ENCODE measurements at places on chromosomes 3 and 15.

- DNase-seq: no peak
Observed at GRCh38 chr3:123262868-123263267, 61.1 kb downstream of the SEC22A start.

DNA sequence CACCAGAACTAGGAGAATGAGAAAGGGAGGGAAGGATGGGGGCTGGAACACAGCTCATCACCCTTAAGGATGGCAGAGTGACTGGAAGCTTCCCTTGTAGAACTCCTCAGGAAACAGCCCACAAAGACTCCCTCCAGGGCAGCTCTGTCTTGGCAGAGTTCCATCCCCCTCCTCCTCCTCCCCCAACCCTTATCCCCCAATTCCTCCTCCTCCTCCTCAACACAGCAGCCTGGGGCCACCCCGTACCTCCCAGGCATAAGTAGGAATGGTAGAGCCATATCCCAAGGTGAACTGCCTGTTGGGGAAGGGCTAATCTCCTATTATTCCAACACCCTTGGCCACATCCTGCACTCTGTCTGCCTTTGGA, 38.8 kb downstream of the ADCY5 start:
- no peak for DNase-seq

GRCh38 chr3:144624656-144625055, 653.0 kb downstream of the DIPK2A start:
- no peak for DNase-seq

- no peak for DNase-seq
Observed at GRCh38 chr15:83954506-83954905, 281.1 kb upstream of the GOLGA6L4 start.

DNA sequence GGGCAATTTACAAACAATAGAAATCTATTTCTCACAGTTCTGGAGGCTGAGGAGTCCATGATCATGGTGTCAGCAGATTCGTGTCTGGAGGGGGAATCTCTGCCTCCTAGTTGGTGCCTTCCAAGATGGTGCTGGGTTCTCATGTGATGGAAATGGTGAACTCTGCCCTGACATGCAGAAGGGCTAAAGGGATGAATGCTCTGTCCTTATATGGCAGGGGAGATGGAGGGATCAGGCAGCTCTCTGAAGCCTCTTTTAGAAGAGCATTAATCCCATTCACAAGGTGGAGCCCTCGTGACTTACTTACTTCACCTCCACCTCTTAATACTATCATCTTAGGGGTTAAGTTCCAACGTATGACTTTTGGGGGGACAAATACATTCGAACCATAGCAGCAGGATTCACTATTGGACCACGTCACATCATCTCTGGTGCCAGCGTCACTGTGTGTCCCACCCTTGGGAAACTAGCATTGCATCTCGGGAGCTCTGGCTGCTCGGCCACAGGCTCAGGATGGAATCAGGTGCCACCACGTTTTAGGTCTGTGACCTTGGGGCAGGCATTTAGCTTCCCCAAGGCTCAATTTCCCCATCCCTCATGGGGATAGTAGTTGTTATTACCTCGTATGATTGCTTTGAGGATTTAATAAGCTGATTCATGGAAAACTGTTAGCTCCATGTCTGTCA, 53.0 kb downstream of the SV2B start:
- no peak for DNase-seq

DNA sequence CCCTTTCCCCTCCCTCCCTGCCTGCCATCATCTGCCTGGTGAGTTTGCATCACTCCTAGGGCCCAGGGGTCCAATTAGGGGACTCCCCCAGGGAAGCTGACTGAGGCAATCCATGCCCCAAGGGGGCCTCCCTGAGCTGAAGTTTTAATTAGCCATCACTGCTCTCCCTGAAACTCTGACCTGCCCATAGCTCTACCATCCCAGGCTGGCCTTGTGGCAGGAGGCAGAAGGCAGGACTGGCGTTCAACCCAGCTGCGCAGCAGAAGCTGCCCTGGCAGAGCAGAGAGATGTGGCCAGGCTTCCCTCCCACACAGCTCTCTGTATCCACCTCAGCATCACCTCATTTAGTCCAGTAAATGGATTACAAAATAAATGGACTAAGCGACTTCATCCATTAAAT, 7.7 kb upstream of the C15orf39 start:
- no peak for DNase-seq

DNA sequence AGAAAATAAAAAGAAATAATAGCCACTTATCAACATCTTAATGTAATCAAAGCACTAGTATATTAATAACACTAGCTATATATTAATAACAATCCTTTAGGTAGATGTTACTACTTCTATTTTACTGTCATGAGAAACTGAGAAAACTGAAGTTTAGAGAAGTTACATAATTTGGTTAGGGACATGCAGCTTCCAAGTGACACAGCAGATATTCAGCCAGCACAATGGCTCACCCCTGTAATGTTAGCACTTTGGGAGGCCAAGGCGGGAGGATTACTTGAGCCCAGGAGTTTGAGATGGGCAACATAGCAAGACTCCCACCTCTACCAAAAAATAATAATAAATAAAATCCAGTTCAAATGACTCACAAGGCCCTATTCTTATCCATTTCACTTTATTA, 1.9 kb upstream of the UBR1 start:
- no peak for DNase-seq

DNA sequence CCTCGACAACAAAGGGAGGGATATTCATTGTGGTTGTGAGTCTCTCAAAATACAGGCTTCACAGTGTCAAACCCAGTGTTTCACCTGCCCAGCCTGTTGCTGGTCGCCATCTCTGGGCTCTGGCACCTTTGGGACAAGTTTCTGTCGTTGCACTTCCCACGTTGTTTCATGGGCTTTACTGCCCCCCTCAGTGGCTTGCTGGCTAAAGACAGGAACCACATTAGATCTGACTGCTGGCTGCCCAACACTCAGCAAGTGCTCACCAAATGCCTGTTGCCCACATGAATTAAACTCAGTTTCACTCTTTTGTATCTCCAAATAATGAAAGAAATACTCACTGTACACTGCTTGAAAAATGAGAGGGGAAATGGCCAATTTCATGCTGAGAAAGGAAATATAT, 27.6 kb downstream of the FOXL2 start:
- no peak for DNase-seq

GRCh38 chr15:74958908-74959585, 2.5 kb upstream of the RPP25 start:
- no peak for DNase-seq

DNA sequence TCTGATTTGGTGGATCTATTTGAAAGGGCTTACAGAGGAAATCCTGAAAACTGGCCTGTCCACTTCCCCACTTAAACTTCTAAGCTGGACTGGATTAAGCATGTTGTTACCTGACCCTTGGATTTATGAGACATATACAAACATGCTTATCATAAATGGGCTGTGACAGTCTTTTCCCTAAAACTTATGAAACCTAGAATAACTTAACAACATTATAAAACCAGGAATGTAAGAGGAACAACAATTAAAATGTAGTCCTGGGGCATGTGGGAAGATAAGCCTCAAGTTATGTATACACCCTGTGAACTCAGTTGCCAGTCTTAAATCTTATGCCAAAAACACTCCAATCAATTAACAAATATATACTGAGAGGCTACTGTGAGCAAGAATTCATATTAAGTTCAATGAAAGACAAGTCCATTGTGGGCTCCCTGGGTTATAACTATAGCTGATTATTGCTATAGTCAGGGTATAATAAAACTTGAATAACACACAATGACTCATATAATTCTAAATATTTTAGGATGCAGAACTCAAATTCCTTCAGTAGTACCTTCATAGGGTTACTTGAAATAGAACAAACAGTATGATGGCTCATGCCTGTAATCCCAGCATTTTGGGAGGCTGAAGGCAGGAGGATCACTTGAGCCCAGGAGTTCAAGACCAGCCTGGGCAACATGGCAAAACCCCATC, 87.2 kb upstream of the PPIB start:
- peak; percentile 20 for DNase-seq

- DNase-seq: no peak
Observed at GRCh38 chr3:177282119-177282655, 84.9 kb upstream of the TBL1XR1 start.

Measured in large intestine (tissue), 12 donors.